NCI-H524 (cell line): ENCODE measurements at places on chromosomes 3 and 15.

DNA sequence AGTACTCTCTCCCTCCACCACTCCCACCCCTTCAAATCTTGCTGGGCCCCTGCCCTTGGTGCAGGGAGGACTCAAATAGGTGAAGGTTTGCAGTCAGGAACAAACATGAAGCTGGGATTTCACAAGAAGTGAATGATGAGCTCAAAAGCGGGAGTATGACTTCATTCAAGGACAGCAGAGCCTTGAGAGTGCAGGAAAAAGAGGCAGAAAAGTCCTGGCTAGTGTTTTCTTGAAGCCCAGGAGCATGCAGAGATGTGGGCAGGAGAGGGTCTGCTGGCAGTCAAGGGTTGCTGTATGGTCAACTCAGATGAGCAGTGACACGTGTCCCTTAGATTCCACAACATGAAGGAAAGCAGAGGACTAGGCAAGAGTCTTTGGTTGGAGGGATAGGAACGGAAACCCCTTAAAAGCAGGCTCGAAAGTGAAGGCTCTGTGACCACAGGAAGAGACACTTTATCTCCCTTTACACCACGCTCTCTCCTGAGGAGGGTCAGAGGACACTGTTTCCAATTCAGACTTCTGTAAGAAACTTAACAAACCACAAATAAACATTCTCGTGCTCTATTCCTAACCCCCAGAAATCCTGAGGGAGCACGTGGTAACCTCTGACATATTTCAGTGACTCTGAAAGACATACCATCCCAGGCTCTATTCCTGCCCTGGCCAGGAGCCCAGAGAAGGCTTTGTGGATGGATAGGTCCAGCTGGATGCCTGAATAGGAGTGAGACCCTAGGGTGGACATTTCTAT lies 168.0 kb upstream of the NDN start:
- no peak for DNase-seq

DNA sequence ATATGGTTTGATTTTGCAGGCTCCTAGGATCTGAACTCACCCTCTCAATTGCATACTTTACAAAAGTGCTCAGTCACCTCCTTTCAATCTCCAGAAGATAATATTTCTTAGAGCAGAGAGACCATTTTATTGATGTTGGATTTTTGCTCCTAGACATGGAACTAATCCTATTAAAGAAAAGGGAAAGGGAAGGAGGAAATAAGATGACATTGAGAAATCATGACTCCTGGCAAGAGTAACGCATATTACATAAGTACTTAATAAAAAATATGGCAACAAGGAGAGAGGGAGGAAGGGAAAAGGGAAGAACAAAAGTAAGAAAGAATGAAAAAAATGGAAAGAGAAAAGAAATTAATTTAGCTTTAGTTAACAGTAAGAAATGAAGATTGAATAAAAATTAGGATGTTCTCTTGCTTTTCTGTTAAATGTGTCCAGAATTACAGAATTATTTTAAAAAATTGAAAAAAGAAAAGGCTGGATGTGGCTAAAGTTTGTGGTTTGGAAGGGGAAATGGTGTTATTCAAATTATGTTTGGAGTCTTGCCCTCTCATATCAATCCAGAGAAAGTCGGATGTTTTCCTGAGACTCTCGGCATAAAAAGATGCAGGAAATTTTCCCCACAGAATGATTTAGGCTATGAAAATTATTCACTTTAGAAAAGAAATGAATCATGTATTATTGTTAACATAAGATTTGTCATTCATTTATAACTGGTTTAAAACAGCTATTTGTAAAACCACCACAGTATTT lies 474.0 kb downstream of the FGF12 start:
- DNase-seq = no peak

- DNase-seq = no peak
Measured at GRCh38 chr3:114119776-114120175, 59.1 kb downstream of the DRD3 start.

DNA sequence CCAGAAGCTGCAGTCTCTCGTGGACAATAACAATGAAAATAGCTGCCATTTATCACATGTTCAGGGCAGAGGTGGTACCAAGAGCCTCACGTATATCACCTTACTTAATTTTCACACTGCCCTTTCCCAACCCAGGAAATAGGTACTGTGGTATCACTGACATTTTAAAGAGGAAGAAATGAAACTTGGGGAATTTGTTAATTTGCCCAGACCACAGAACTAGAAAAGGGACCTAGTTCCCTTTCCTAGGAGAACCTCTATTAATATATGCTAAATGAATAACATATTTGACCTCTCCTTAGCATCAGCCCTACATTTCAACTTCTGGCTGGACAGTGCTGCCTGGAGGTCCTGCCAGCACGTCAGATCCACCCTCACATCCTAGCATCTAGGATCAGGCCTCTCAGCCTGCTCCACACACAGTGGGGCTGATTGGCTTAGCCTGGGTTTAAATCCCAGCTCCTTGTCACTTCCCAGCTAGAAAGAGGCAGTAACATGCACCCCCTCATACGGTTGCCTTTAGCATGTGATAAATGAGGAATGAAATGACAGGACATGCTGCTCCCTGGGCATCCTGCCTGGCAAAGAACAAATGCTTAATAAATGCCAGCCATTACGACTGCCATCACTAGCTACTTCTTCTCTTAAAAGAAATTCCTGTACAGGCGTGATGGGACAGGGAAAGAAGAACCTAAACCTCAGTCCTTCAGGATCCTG lies 95.1 kb upstream of the TNFAIP8L3 start:
- DNase-seq = no peak

- DNase-seq = peak; percentile 62
Measured at GRCh38 chr3:10945683-10946287, 46.8 kb upstream of the SLC6A1 start.

- DNase-seq = peak; percentile 88
Measured at GRCh38 chr3:29280404-29281093, at the start of gene RBMS3. TSS of gene RBMS3 (plus strand) at chr3:29281071.

DNA sequence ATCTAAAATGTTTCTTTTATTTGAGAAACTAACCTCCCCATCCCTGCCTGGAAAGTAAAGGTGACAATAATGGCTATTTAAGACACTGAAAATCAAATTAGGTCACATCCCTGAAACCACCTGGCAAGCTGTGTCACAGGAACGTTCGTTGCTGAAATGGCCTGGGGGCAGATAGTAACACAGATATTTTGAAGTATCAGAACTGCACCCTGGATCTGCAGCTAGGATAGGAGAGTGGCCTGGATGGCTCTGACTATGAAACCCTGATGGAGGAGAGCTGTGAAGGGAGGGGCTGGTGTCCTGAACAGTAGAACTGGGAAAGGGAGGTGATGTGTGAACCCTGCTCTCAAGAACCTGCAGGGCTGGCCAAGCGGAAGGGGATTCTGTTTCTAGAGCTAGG lies 648.3 kb upstream of the CFAP20DC start:
- DNase-seq = no peak

DNA sequence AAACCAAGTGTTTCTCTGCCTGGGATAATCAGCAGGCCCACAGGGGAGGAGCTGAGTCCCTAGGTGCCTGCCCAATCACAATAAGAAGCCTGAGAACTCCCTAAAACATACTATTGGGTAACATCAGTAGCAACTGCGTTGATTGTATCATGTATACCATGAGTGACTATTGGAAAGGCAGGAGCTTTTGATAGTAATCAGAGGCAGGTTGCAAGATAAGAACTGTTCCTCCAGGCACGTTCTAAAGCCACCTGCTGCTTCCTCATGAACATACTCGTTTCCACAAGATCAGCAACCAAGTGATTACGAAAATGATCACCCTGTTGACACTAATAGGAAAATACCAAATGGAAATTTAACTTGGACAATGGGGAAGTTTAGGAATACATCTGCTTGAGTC lies 6.7 kb downstream of the MYLK start:
- no peak for DNase-seq

DNA sequence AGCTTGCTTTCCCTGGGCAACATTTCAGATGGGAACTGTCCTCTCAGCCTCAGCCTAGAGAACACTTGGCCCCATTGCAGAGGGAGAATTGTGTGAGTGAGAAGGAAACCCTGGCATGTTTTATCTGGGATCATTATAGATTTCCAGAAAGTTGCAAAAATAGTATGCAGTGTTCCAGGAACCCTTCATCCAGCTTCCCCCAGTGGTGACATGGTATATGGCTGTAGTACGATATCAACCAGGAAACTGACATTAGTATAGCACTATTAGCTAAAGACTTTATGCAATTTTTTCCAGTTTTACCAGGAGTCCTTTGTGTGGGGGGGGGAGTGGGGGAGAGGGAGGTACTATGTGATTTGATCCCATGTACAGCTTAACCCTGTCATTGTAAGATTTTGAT lies 166.2 kb upstream of the KBTBD8 start:
- no peak for DNase-seq

GRCh38 chr3:185479373-185479945 lies 19.4 kb downstream of the TMEM41A start:
- no peak for DNase-seq

DNA sequence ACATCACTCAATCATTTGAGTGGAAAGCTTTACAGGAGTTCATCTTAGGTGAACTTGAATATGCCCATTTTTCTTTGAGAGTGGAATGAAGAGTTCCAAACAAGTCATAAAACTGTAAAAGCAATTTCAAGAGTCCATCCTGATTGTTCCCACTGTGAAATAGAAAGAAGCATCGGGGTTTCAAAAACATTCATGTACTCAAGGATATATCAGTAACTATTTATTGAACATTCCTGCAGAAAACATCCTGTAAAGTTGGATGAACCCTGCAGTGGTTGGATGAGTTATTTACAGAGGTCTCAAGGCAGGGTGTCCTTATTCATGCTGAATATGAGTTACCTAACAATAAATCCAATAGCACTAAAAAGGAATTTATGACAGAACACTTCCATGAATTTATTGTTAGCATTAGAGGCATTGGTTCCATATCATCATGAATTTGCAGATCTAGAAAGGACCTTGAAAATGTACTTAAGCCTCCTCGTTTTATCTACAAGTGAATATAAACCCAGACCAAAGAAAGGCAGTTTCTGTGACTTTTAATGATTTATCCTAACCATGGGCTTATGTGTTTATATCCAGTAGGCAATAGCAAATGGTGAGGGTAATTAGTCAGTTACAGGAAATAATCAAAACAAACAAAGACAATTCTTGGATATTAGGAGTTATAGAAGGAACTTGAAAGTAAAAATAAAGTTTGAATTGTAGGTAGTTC lies 361.9 kb upstream of the KCNMB2 start:
- DNase-seq = no peak

- DNase-seq = no peak
Measured at GRCh38 chr3:21509731-21510470, 241.1 kb downstream of the ZNF385D start.

- no peak for DNase-seq
Measured at GRCh38 chr3:99472385-99472784, 166.0 kb upstream of the COL8A1 start.

DNA sequence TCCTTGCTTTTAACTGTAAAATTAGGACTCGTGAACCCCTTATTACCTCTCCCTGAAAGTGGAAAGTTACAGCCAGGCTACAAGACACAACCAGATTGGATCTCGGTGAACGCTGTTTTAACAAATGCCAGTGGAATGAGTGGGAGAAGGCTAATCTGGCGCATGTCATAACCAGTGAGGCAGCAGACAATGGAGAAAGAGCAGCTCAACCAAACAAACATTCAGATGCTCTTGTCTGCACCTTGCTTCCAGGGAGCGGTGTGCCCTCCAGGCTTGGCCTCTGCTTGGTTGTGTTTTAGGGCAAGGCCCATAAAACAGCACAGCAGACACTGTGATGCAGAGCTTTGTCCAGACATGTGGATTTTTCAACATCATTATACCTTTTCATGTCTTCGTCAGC lies 45.9 kb upstream of the ATP1B3 start:
- no peak for DNase-seq

- no peak for DNase-seq
Measured at GRCh38 chr15:42070976-42071350, 23.4 kb downstream of the PLA2G4D start.

GRCh38 chr15:97521381-97522285 lies 438.9 kb upstream of the ARRDC4 start:
- DNase-seq = no peak

- DNase-seq = peak; percentile 27
Measured at GRCh38 chr3:116444115-116444747, 1.1 kb downstream of the LSAMP start.

GRCh38 chr3:113409676-113410075 lies 31.6 kb downstream of the CFAP44 start:
- no peak for DNase-seq

GRCh38 chr3:60202052-60202726 lies 1049.1 kb downstream of the FHIT start:
- no peak for DNase-seq

DNA sequence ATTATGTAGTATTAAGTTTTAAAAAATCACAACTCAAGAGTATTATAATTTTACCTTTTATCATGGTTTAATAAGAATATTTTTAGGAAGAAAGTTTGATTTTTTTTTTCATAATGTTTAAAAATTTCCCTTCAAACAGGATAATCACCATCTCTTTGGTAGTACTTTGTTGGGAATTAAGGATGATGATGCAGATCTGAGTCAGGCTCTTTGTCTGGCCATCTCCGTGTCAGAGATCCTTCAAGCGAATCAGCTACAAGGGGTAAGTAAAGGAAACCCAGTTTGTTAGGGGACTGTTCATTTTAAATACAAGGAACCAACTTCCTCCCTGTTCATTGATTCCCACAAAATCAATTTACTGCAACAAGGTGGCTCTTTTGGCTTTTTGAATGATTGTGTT lies 36.8 kb upstream of the NIT2 start:
- DNase-seq = no peak

DNA sequence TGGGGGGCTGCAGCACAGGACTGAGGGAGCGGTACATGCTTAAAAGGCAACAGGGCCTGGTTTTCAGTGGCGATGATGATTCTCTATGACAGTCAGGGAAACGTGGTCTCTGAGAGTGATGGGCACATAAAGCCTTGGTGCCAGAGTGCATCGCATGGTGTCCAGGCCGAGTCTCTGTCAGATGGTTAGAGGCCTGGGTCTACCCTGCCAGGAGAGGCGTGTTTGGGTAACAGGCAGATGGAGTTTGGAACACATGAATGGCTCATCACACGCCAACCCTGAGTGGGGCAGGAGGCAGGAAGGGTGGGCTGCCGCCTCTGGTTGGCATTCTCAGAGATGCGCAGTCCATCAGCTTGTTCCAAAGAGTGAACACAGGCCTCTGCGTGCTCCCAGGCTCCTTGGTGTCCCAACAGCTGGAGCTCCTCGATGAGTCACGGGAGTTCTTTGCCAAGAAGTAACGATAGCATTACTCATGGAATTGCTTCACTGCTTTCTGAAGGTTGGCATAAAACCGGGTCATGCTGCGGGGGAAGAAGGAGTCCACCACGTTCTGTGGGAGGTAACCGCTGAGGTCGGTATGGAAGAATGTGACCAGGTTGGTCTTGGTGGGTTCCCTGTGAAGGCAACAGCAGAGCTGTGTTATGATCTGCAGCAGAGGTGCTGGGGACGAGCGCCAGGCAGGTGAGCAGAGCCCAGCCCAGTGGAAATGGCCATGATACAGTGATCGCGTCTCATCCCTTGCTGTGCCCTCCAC lies 11.0 kb downstream of the STARD5 start:
- no peak for DNase-seq
